ENCODE measurements at places on chromosomes 4 and X.

GRCh38 chrX:23505531-23506303 is 161.6 kb upstream of the PRDX4 start:
- no peak for DNase-seq

DNA sequence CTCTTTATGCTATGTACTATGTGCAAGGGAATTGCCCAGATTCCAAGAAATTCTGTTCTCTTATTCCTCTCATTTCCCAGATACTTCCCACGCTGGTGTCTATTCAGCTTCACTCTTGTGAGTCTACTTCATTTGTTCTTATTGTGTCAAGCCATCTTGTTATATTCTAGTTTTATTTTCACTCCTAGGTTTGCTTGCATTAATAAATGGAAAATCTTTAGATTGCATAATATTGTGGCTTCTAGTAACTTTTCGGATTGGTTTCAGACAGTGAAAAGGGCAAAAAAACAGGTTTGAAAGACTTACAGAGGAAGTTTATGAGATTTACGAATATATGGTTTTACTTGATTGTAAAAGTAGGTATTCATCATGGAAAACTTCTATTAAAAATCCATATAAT is 128.4 kb downstream of the BTC start:
- DNase-seq, result no peak

GRCh38 chr4:56958111-56958517 is 19.3 kb downstream of the NOA1 start:
- DNase-seq, result no peak

GRCh38 chrX:98357146-98357545 is 1473.4 kb downstream of the RPA4 start:
- no peak for DNase-seq

GRCh38 chr4:154877110-154877760 is 96.2 kb downstream of the RBM46 start:
- DNase-seq, result no peak

DNA sequence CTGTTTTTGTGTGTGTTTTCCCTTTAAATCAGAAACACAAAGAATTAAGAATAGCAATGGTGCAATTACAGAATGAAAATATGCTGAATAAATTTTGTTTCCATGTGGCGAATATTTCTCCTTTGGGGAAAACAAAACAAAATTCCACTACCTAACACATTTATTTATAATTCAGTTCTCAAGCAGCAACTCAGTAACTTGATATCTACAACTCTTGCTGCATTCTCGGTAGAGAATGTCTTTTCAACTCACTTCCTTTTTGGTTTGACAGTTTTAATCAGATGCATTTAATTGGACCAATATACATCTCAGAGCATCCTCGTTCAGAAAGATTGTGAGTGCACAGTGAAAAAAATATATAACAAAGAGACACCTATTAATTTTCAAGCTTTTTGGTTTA is 30.8 kb downstream of the ZNF827 start:
- DNase-seq, result no peak

GRCh38 chr4:6493658-6494304 is 21.4 kb upstream of the PPP2R2C start:
- DNase-seq, result no peak

GRCh38 chrX:16134936-16135335 is 11.6 kb downstream of the GRPR start:
- no peak for DNase-seq

GRCh38 chrX:119981286-119982070 is 37.9 kb upstream of the NKAP start:
- DNase-seq, result no peak

DNA sequence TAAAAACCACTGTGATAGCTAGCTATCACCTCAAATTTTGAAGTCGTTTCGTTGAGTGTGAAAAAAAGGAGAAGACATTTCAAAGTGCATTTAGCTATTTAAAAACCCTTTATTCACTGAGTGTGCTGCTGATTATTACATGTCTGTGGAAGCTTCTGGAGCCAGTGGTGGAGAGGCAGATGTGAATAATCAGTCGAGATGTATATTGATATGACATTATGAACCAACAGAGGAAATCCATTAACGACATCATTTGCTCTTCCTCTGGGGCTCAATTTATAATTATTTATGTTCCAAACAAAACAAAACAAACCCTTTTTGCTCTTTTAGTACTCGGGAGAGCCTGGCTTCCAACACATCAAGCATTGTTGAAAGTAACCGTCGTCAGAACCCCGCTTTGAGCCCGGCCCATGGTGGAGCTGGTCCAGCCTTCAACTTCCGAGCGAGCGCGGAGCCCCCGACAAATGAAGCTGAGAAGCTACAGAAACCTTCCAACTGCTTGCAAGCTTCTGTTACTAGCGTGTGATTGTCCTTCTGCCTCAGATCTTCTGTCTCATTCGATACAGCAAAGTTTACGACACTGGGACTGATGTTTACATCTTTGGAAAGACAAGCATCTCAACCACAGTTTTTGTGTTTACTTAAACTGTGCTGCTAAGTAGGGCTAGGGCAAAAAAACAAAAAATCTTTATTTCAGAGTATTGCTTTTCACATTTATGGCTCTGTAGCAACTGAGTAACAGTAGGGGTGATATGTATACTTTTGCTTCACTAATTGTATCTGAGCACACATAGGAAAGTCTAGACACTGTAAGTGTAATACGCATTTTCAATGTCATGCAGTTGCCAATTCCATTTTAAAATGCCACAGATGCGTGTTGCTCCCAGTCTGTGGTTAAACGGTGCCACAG is 111.9 kb downstream of the STOX2 start:
- DNase-seq, result no peak

- DNase-seq, result no peak
Measured at GRCh38 chrX:106731590-106731989, 5.1 kb downstream of the RNF128 start.

GRCh38 chrX:66014084-66014483 is 25.8 kb downstream of the VSIG4 start:
- no peak for DNase-seq

GRCh38 chrX:112844250-112844649 is 3.6 kb upstream of the AMOT start:
- no peak for DNase-seq

DNA sequence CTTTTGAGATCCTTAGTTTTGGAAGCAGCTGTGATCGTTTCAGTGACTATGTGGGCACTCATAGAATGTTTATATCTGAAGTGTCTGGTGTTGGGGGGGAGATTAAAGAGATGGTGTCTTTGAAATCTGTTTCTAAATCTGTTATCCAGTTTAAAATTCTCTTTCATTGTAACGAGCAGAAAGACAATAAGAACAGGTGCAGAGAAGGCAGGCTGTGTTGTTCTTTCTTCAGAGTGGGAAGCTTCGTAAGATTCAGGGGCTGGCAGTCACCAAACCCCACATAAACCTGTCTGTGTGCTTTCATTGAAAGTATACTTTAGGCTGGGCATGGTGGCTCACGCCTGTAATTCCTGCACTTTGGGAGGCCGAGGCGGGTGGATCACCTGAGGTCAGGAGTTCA is 16.3 kb upstream of the DHRSX start:
- DNase-seq, result no peak

DNA sequence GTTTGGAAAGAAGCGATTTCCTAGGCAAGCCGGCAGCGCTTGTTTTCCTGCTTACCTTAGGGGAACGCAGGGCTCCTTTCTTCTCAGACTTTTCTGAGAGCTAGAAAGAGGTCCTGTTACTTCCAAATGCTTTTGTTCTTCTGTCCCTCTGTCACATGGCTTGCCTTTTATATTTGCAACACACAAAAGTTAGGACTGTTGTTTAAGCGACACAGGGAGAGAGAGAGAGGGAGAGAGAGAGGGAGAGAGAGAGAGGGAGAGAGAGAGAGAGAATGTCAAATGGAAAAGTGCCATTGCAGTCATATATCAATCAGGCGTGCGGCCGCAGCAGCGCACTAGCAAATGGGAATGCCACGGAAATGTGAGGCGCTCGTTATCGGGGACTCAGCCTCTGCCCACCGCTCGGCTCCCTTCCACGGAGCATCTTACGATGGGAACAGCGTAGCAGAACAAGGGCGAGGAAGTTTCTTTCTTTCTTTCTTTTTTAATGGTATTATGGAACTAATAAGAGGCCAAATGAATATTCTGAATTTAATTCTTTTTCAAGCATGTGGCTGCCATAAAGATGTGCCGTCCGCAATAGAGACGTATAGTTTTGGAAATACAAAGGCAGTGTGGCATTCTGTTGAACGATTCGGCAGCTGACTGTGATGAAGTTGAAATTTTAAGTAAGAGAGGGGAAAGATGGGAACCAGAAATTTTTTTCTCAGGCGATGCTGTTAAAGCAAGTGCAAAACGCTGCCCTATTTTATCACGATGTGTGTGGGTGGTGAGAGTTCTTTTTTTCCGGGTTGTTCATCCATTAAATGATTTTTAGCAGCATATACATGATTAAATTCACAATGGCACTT is at the start of gene NDP:
Gene NDP, minus strand, starts transcription at position 142 of the 851 bp plus-strand sequence. CDS start 14,745 bp downstream, outside the sequence.
- DNase-seq, result no peak

DNA sequence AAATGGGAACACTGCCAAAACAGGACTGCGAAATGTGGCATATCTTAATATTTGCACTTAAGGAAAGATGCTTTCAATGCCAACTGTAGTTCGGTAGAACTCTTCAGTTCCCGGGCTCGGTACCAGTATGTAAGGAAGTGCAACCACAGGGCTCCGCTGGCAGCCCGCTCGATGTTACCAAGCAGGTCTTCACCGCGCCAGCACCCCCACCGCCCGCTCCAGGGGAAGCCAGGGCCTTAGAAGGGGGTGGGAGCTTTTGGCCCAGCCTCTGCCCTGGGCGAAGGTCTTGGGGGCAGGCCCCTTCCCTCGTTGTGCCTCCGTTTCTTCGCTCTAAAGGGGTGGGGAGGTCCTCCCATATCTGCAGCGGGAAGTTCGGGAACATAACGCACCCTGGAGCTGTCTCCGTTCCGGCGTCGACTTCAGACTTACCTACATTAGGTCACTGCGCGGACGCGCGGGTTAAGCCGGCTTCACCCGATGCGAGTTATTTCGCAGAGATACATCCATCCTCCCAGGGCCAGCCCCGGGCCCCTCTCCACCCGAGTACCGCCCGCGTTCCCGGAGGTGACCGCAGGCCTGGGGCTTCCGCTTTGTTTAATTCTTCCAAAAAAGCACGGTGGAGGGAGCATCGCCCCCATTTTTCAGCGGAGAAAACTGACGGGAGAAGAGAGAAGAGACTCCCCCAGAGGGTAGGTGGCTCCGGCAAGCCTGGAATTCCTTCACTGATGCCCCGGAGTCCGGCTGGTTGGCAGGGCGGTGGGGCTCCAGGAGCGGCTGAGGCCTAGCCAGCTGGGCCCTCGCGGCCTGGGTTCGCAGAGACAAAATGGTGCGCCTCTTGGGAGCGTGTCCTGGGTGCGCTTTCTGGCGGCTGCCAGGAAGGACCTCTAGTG is 1.0 kb upstream of the HMX1 start:
- no peak for DNase-seq

DNA sequence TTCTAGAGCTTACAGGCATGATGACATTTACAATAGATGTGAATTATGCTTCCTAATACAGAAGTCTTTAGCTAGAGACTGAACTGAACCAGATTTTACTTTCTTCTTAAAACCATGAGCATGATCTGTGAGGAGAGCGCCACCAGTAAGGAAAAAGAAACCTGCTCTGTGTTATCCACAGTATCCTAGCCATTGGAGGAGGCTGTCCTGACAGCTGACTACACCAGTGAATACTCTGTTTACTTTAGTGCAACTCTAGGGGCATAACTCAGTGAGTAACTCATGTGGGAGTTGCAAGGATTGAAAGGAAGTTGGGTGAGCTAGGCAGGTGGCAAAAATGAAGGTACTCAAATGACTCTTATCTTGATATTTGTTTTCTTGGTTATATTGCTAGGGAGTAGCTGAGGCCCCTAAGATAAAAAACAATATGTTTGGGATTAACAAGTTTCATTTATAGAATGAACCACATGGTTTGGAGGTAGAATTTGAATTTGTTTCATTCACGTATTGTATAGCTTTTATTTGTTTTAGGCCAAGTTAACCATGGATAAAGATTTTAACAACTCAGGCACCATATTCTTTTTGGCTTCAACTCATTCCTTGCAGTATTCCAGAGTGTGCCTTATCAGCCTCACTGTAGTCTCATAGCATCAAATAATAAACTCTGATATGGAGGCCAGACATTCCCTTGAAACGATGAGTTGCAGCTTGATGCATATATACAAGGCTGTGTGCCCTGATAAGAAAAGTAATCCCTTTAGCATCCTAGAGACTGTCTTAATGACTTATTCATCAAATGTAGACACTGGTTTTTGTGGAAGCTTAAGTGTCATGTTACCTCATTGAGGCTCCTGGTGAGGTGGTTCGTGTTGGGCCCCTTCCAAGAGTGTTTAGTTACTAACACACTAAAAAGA is 2.5 kb downstream of the BMP3 start:
- DNase-seq, result no peak

DNA sequence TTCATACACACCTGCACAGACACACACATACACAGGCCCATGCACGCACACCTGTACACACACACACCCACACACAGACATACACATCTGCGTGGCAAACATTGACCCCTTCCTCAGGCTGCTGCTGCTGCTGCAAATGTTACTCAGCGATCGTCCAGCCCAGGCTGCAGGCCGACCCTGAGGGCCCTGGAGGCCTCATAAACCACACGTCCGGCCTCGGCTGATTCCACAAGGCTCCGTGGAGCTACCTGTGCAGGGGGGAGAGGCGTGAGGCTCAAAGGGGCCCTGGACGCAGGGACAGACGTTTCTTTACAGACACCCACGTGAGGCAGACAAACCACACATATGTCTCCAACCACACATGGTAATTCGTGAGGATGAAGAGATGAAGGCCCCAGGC is 53.9 kb upstream of the PPP2R3B start:
- DNase-seq, result no peak
